Stimulated activated CD4-positive, alpha-beta T cell treated with anti-CD3 and anti-CD28 coated beads, TNF-alpha, amount 100 ng/mL, for 4 hours (primary cell): ENCODE measurements at places on chromosomes 6 and 20.

DNA sequence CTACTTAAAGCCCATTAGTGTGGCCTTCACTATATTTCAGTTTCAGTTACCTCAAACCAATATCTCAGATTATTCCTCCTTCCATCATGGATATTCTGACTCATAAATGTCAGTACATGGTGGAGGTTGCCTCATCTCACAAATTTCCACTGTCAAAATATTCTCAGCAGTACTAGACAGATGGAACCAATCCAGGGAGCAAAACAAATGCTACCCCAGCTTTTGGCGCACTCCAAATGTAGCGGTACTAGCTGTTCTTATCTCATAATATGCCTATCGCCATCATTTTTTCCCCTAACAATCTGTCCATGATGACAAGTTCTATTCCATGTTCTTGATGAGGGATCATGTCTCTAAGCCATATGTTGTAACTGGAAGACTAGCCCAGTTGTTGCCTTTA is 1026.1 kb downstream of the KIF16B start:
- no peak for DNase-seq

DNA sequence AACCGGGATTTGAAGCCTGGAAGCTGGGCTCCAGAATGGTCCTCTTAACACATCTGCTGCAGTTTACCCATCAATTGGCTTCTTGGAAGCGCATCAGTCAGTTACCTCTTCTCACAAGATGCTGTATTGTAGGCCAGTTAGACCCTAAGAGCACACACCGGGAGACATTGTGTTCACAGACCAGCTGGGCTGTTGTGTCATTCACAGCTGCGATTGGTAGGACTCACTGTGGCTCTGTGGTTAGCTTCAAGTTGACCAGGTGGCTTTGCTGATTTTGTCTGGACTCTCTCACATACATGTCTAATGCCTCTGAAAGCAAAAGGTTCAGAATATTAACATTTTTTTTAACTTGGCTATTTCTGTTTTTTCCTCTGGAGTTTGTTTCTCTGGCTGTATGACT is 64.8 kb downstream of the SNX9 start:
- DNase-seq, result no peak

DNA sequence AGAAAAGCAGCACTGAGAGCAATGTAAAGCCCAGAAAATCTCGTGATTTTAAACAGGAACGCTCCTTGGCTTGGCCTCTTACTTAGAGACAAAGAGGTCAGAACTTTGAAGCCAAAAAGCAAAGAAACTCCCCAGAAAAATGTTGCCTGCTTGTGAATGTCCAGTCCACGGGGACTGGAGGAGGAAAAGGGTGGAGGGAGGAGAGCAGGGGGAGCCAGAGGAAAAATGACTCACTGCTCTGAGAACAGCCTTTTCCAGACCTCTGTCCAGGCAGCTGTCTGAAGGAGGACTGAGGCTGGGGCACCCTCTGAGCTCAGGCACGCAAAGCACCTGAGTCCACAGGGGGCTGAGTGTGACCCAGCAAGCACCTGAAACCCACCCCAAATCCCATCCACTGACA is 64.7 kb downstream of the TRAM2 start:
- DNase-seq, result no peak

DNA sequence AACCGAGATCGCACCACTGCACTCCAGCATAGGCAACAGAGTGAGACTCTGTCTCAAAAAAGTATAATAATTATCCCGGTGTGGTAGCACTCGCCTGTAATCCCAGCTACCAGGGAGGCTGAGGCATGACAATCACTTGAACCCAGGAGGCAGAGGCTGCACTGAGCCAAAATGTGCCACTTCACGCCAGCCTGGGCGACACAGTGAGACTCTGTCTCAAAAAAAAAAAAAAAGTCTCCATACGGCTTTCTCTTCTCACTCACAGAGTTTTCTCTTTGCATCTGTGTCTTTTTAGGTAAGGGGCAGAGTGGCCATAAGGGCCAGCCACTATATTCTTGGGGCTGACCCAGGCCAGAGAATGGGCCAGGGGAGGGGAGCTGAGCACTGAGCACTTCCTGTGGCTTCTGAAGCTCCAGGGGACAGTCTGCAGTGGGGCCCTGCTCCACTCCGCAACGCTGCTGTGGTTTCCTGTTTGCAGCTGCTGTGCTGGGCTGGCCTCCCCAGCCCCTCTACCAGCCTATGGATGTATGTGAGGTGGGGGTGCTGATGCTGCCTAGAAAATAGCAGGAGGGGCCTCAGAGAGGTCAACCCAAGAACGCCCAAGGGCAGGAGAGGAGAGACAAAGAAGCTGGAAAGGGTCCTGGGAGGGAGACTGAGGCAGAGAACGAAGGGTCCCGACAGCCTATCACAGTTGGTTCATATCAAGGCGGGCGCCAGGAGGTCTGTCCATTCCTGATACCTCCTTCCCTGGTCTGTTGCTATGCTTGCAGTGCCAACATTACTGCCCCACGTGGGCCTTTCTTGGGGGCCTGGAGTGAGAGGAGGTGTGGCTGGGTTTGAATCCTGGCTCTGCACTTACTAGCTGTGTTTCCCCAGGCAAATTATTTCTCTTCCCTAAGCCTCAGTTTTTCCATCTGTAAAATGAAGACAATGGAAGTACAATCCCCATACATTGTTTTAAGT is 16.0 kb downstream of the SLA2 start:
- DNase-seq, result no peak

- DNase-seq, result peak; percentile 69
Measured at GRCh38 chr6:85482905-85483700, 33.2 kb downstream of the NT5E start.

DNA sequence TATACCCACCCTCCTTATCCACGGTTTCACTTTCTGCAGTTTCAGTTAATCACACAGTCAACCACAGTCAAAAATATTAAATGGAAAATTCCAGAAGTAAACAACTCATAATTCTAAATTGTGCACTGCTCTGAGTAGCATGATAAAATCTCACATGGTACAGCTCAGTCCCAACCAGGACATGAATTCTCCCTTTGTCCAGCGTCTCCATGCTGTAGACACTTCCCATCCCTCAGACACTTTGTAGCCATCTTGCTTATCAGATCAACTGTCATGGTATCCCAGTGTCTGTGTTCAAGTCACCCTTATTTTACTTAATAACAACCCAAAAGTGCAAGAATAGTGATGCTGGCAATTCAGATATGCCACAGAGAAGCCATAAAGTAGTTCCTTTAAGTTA is 94.7 kb downstream of the PDE10A start:
- DNase-seq, result no peak

DNA sequence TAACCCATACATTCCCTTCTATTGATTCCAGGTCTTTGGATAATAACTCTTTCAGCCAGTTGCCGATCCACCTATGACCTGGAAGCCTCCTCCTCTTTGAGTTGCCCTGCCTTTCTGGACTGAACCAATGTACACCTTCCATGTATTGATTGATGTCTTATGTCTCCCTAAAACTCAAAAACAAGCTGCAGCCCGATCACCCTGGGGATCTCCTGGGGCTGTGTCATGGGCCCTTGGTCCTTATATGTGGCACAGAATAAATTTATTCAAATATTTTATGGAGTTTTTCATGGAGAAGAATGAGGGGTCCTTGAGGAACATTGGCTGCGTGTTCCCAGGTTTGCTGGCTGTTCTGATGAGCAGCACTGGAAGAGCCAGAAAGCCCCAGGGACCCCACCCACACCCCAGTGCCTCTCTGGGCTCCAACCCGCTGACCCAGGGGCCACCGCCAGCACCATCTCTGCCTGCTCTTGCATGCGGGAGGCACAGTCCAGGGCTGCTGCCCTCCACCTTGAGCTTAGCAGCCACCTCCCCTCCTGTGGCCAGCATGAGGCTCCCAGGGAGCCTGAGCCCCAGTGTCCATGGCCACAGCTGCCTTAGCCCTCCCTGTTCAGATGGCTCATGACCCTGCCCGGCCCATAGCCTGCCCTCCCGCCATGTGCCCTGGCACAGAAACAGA is 36.5 kb upstream of the CST7 start:
- DNase-seq, result no peak

GRCh38 chr6:79377047-79377446 is 142.6 kb upstream of the HMGN3 start:
- no peak for DNase-seq

DNA sequence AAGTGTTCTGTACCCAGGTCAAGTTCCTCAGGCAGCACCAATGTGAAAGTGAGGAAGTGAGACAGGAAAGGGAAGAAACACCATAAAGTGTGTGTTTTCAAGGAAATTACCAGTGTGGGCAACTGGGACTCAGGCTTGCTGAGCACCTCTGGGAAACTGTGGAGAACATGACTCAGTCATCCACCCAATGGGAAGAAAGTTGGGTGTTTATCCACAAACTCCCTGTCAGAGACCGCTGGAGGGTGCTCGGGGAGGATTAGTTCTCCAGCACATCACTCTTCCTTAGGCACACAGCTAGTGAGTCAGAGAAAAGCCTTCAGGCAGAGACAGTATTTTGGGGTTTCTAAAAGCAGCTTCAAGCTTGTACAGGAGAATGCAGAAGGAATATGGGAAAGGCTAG is 93.6 kb downstream of the PCSK2 start:
- no peak for DNase-seq

- DNase-seq, result no peak
Measured at GRCh38 chr6:107493158-107494057, 3.5 kb downstream of the SOBP start.

- DNase-seq, result no peak
Measured at GRCh38 chr6:160348223-160349019, at the start of gene SLC22A3. Gene SLC22A3 (plus strand): TSS chr6:160348378. CDS start chr6:160348420, 42 bp downstream.

GRCh38 chr6:128855581-128856085 is 27.3 kb upstream of the LAMA2 start:
- DNase-seq, result no peak

DNA sequence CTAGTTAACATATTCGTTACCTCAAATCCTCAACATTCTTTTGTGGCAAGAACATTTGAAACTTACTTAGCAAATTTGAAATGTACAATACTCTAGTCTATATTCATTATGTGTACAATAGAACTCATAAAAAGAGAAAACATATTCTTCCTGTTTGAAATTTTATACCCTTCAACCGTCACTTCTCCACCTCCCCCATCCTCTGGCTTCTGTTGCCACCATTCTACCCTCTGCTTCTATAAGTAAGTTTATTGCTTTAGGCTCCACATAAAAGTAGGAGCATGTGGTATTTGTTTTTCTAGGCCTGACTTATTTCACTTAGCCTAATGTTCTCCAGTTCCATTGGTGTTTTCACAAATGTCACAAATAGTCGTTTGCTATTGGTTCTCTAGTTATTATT is 205.3 kb downstream of the TENT5A start:
- DNase-seq, result no peak

- no peak for DNase-seq
Measured at GRCh38 chr20:41143354-41143753, 6.0 kb downstream of the PLCG1 start.

DNA sequence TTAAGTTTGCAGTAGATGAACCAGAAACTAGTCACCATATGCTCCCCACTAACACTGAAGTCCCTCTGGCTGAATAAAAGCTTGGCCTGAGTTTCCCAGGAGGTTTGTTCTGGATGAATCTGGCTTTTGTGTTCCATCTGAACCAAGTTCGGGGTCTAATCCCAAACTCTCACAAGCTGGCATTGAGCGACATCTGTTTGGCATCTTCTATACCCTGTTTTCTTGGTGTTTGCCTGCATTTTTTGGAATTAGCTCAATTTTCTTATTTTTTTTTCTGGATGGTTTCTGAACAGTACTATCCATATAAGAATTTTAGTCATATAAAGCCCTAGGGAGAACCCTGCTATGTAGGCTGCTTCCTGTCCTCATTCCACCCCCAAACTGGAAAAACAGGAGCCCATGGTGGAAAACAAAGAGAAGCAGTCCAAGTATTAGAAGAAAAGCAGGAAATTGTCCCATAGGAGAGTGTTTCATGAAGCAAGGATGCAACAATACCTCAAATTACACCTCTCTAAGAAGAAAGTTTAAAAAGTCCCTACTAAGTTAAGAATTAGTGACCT is 737.1 kb downstream of the DHX35 start:
- no peak for DNase-seq

DNA sequence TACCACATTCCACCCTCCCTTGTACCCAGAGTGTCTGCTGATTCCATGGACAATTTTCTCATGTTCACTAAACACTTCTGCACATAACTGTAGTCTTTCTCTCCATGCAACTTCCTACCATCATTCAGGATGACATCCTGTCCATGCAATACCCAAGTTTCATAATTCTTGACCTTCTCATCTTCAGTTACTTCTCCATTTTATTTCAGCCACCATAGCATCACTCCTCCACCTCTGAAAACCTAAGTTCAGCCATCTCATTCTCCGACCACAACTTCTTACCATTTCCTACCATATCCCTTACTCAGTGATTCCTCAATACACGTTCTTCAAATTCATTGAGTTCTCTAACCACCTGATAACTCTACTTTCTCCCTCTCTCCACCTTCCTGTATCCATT is 216.5 kb upstream of the TENT5A start:
- DNase-seq, result no peak

DNA sequence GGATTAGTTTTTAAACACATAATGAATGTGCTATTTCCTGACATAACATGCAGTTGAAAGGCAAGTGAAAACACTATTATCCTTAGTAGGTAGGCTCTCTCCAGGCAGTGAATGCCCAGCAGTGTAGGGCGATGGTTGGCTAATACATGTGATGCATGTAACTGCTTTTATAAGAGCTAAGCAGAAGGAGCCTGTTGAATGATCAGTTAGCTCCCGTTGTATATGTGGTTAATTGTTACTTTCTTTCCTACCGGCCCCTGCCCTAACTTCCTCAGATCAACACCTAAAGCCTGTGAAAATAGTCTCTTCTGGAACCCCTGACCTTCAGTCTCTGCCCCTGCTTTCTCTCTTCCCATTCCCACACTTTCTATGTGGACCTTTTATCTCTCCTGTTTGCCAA is 10.5 kb downstream of the SOX4 start:
- no peak for DNase-seq

GRCh38 chr6:101110814-101111213 is 229.7 kb upstream of the ASCC3 start:
- DNase-seq, result no peak

DNA sequence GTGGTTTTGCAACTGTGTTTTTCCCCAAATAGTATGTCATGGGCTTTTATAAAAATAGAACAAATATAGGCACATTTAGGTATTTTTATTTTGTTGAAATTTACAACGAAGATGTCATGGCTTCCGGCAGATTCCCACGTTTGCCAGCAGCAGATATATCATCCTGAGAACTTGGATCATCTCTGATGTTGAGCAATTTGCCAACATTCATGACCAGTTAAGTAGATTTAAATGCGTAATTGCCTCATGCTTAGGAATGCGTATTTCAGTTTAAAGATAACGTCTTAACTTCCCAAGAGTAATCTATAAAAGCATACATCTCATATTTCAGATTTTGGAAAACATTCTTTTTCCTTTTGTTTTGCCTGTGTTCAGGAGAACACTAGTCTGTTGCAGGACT is 457.8 kb downstream of the QKI start:
- no peak for DNase-seq
